CD4-positive, alpha-beta T cell treated with Interleukin-21 for 1 hour (primary cell): ENCODE measurements at places on chromosomes 2 and 18.
A peak's percentile ranks its signal among the peaks of the same experiment; 100 is the strongest.

DNA sequence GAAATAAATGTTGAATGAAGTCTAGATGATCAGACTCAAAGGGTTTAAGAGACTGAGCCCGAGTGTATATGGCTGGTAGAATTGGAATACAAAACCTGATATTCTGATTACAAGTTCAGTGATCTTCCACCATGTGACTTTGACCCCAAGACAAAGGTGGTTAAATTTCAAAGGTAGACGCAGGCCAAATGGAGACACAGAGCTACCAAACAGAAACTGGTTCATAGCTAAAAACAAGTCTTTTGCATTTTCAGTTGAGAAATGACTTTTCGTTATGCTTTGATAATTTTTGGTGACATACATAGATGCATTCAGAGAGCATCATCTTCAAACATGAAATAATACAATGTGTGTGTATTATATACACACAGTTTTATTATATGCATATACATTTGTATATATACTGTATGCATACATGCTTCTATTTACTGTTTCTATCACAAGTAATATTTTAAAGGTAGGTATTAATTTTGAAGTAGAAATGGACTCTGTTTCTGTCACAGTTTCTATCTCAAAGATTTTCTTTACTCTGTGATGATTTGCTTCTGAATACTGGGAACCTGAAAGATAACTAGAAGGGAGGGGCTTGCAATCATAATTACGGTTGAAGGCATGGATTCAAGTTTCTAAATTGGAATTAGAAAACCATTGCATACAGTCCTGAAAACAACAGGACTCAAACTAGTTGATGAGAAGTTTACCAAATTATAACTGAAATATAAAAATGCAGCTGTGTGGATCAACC, 142.3 kb downstream of the ABCA12 start:
- DNase-seq: no peak

DNA sequence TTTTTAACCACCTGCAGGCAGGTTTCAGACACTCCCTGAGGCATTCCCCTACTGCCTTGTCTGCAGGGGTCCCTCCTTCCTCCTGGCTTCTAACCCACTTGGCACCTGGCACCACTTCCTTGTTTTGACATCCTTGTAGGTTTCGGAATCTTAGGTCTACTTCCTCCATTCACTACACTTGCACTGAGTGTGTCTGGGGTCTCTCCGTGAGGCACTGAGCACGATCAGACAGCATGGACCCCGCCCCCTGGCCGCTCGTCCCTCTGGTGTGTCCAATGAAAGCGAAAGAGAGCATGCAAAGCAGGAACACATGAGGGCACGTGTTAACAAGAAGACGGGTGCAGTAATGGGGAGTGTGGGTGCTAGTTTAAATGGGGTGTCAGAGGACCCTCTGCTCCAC, 63.8 kb downstream of the HAUS1 start:
- DNase-seq: peak; percentile 30

DNA sequence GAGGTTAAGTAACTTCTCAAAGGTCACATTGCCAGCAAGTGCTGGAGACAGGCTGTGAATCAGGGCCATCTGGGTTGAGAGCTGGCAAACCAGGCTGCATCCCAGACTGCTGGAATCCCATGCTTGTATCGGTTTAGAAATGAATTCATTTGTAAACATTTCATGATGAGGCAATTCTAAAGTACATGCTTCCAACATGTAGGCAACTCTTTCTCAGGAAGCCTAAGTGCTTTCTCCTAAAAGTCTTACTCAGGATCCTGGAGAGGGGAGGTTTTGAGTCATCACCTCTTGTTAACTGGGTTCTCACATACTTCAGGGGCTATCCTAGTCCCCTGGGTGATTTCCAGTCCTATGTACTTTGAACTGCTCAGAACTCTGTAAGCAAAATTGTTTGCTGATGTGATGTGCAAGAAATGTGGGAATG, 416.5 kb downstream of the MEIS1 start:
- DNase-seq: no peak

DNA sequence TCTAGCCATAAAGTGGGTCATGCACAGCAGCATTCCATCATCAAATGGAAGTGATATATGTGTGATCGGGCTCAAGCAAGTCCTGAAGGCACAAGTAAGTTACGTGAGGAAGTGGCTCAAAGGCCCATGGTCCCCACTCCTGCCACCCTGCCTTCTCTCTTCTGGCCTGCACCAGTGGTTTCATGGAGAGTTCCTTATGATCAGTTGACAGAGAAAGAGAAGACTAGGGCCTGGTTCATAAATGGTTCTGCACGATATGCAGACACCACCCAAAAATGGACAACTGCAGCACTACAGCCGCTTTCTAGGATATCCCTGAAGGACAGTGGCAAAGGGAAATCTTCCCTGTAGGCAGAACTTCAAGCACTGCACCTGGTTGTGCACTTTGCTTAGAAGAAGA, 412.6 kb upstream of the SMIM21 start:
- no peak for DNase-seq
